ENCODE measurements at places on chromosomes 6 and 20. TPM values are rescaled to one million over a fixed set of nuclear protein-coding genes. Genes with fewer than 3 reads are reported as not detected.
A peak's percentile ranks its signal among the peaks of the same experiment; 100 is the strongest.

Gene PBOV1
- polyA plus RNA-seq, result not detected

- DNase-seq, result no peak
Measured at GRCh38 chr6:28673787-28674671, 148.3 kb downstream of the GPX5 start.

Gene BCAS4
- 9.2 TPM for polyA plus RNA-seq

DNA sequence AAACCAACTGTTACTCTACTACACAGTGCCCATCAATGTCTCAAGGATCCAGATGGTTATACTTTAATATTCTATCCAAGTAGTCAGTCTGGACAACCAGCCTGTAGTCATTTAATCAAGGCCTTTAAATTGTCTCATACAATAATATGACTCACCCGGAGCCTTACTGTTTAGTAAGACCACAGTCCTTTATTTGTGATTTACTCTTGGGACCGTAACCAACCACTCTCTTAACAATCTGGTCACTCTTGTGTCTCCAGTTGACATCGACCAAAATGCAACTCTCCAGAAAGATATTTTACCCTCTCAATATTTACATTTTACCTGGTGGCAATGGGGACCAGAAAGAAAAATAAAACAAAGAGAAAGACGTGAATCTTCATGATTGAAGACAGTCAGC lies 14.9 kb downstream of the DEFB114 start:
- DNase-seq, result no peak

- no peak for DNase-seq
Measured at GRCh38 chr6:170233286-170234205, 57.3 kb downstream of the DLL1 start.

DNA sequence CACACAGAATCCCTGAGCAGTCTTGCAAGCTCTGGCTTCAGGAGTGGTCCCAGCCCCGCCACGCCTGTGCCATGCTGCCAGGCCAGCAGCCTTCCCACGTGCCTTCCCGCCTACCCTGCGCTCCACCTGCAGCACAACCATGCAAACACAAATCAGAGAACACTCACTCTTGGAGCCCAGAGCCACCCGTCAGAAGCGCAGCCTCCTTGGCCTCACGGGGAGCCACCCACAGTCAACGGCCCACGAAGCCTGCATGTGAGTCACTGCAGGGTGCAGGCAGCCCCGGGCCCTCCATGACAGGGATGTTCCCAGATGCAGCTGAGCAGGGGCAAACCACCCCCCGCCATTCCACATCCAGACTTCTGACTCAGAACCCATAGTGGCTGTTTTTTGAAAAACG lies 217.0 kb downstream of the DLL1 start:
- no peak for DNase-seq

- no peak for DNase-seq
Measured at GRCh38 chr20:62365814-62366369, 1.2 kb downstream of the LAMA5 start.

DNA sequence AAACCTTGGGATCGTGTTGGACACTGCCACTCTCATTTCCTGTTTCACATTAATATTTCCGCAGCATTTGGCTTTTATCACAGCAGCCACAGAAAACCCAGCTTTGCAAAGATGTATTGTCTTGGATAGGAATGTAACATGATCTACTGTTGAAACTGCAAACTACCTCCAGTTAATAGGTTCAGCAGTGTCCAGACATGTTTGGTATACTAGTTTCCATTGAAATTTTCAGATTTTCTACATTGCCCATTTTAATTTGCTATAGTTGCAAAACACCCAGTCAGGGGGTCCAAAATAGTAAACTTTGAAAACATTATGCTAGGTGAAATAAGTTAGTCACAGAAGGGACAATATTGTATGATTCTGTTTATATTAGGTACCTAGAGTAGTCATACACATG lies 3.3 kb downstream of the ANKRD6 start:
- DNase-seq, result no peak

GRCh38 chr20:32010101-32010500 lies at the start of gene CCM2L:
CCM2L (plus strand) TSS chr20:32010438; CDS start chr20:32010455, 17 bp downstream.
- no peak for DNase-seq

DNA sequence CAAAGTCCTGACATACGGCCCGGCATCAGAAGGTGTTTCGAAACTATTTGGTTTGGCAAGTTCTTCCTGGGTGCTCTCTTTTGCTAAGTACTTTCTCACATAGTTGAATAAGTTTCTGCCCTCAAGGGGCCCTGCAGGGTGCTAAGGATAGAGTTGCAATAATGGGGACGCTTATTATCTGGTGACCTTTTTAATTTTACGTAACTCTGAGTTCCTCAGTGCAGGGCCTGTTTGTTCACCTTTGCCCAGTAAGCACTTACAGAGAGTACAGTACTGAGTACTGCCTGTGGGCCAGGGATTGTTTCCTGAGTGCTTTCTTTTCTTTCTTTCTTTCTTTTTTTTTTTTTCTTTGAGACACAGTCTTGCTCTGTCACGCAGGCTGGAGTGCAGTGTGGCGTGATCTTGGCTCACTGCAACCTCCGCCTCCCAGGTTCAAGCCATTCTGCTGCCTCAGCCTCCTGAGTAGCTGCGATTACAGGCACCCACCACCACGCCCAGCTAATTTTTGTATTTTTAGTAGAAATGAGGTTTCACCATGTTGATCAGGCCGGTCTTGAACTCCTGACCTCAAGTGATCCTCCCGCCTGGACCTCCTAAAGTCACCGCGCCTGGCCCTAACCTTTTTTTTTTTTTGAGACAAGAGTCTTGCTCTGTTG lies 4.5 kb upstream of the PXMP4 start:
- DNase-seq, result no peak

Gene SLC44A4
- 4.2 TPM for polyA plus RNA-seq

DNA sequence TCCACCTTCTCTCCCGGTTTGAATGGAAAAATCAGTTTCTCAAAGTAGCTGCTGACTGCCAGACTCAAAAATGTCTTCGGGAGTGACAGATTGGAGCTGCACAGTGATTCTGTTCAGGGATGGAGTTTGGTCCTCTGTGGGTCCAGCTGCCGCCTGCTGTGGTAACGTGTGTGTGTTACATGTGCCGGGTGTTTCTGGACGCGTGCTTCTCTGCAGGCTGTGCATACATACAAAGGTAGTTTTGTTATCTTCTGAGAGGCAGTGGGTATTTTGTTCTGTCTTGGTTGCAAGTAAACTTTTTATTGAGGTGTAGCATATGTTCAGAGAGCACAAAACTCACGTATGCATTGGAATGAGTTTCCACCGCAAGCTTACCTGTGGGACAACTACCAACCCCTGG lies 41.3 kb upstream of the NAA20 start:
- no peak for DNase-seq

DNA sequence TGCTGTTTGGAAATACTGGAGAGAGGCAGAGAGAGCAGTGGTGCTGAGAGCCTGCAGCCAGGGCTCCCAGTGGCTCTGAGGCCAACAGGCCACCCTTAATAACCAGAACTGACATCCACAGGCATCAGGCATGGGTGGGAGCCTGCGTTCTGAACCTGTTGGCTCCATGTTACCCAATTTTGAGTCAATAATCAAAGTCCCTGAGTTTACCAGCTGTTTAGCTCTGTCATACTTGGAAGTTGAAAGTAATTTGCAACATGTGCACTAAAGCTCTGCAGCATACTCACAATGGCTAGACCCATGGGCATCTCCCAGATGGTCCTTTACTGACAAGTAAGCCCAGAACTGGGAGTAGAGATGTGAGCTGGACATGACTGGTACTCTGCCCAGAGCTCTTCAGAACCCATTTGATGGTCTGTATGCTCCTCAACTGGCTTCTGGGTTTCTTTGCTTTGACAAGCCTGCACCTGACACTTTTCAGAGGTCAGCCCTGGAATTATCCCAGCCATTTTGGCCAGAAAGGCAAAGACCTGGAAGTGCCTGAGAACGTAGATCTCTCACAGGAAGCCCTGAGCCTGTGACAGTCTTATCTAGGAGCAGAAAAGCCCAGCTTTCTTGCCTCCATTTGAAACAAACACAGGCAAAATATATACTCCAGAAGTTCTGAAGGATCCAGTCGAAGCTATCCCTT lies 122.4 kb upstream of the CITED2 start:
- DNase-seq, result no peak

GRCh38 chr6:24453921-24454320 lies 35.5 kb downstream of the GPLD1 start:
- DNase-seq, result no peak

DNA sequence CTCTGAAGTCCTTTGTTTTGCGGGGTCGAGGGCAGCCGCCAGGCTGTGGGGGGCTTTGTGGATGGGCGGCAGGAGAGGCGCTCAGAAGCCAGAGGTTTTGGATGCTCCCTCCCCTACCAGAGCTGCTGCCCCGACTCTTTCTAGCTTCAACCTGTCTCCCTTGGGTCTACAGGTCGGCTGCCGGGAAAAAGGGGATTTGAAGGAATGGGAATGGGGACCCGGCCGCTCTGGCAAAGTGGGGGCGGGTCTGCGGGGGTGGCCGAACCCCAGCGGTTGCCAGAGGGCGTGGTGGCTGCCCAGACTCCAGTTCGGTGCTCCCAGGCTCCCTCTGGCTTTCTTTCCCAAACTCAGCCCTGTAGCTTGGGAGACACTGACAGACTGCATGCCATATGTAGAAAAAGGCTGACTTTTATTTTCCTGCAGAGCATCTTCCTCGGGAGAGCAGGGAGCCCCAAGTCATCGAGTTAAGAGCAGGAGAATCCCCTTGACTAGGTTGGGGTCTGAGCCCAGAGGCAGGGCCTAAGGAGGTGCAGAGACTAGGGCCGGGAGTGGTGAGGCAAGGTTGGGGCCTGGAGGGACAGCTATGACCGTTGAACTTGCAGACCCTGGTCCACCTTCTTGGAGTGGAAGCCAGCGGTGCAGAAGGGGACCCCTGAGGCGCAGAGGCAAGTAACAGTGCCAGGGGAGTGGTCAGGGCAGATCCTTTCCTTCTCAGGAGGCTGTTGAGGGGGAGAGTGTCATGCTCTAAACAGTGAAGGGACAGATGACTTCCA lies 1.4 kb upstream of the PPP1R18 start:
- DNase-seq, result no peak

DNA sequence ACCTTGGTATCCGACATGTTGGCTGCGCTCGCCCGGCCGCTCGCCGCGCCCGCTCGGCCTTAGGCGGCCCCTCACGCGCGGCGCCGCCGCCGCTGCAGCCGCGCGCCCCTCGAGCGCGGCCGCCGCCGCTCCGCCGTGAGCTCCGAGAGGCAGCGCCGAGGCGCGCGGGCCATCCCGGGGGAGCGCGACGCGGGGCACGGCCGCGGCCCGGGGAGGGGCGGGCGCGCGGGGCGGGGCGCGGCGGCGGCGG lies at the start of gene KIF13A:
Gene KIF13A, minus strand, starts transcription at position 189 of the 250 bp plus-strand sequence. Its CDS starts 172 bp downstream, at position 17.
- no peak for DNase-seq

Gene KIF25
- 0.53 TPM for polyA plus RNA-seq

- no peak for DNase-seq
Measured at GRCh38 chr6:170174124-170174770, 116.6 kb downstream of the DLL1 start.

Gene ATP6V1G2
- polyA plus RNA-seq, result 3.8 TPM

DNA sequence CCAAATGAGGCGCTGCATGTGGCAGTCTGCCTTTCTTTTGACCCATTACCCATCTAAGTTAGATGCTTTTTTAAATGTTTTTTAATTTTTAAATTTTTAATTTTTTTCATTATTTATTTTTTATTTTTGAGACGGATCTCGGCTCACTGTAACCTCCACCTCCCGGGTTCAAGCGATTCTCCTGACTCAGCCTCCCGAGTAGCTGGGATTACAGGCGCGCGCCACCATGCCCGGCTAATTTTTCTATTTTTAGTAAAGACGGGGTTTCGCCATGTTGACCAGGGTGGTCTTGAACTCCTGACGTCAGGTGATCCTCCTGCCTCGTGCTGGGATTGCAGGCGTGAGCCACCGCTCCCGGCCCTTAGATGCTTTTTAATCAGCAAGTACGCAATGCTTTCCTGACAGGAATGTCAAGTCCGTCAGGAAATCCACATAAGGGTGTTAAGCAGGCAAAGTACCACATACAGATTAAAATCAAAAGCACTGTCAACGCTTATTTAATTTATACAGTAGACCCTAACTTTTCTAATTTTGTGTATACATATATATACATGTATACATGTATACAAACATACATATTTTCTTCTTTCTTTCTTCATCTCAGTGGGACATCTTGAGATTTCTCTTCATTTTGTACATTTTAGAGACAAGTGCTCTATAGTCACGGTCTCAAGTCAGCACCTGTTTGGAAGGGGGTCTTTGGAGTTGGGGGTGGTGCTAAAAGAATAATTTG lies 995 bp upstream of the GSTA4 start:
- peak; percentile 42 for DNase-seq

- peak; percentile 29 for DNase-seq
Measured at GRCh38 chr6:32933661-32934085, 7.2 kb downstream of the HLA-DMB start.

- no peak for DNase-seq
Measured at GRCh38 chr20:50895111-50895830, 36.0 kb downstream of the ADNP start.

DNA sequence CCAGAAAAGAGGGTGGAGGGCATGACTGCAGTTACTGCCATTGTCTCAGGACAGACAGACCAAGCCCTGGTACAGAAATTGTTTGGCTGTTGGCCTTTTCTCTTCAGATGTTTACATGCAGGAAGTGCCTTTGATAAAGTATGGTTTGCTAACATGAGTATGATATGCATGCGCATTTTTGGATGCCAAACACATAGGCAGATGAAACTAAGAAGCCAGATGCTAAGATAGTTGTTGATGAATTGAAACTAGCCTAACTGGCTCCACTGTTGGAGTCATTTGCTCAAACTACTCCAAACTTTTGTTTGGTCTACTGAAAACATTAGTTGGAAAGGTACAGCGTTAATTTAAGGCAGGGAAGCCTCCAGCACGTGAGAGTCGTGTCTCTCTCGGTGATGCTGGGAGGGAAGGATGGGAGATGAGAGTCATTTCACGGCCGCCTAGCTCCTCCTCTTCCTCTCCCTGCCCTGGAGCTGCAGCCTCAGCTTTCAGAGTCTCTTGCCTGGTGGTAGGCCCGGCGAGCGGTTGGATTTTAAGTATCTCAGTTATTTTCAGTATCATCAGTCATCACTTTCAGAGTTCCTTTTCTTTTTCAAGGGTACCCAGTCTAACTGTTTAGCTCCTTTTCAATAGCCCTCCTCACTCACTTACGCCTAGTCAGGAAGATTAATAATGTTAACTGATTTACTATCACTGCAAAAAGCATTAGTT lies 29.7 kb downstream of the RREB1 start:
- DNase-seq, result no peak

Gene CLDN20
- polyA plus RNA-seq, result 0.06 TPM

Data from urinary bladder (tissue), 4 donors.